ENCODE measurements at places on chromosomes 1 and 21. TPM values are rescaled to one million over a fixed set of nuclear protein-coding genes. Genes with fewer than 3 reads are reported as not detected.

- DNase-seq = no peak
Observed at GRCh38 chr1:52294580-52294979, 71.4 kb downstream of the CC2D1B start.

GRCh38 chr21:35562876-35563275, 497.4 kb downstream of the SETD4 start:
- DNase-seq = no peak

DNA sequence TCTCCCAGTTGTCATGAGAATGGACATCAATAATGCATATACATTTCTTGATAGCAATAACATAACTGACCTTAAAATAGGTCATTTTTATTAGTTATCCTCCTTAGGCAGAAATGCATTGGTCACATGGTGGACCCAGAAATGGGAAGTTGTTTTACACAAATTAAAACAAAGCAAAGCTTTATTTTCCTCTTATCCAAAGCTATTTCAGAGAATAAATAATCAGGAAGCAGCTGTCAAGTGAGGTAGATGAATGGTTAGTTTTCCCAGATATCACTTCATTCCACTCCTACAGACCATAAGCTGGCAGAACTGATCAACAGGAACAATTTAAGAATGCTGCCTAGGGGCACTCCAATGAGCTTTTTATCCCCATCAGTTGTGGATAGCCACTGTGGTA, 16.0 kb upstream of the OLIG1 start:
- DNase-seq = no peak

- DNase-seq = no peak
Observed at GRCh38 chr1:92314024-92314423, 15.2 kb downstream of the RPAP2 start.

GRCh38 chr1:44327679-44328491, 27.2 kb downstream of the ERI3 start:
- peak; percentile 65 for DNase-seq

DNA sequence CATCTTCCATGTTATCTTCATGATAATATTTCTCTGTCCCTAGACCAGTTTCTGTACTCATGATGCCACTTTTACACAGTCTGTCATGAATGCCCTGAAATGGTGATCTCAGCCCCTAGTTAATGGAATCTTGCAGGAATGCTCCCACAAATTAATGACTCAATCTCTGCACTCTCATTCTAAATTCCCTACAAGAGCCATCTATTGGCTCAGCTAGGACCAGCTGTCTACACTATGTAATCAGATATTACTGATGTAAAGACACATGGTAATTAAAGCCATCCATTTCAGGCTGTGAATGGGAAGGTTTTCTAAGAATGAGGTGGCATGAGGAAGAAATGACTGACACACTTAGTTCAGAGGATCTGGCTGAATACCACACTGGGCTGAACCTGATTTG, 199.1 kb upstream of the KCND3 start:
- DNase-seq = no peak

DNA sequence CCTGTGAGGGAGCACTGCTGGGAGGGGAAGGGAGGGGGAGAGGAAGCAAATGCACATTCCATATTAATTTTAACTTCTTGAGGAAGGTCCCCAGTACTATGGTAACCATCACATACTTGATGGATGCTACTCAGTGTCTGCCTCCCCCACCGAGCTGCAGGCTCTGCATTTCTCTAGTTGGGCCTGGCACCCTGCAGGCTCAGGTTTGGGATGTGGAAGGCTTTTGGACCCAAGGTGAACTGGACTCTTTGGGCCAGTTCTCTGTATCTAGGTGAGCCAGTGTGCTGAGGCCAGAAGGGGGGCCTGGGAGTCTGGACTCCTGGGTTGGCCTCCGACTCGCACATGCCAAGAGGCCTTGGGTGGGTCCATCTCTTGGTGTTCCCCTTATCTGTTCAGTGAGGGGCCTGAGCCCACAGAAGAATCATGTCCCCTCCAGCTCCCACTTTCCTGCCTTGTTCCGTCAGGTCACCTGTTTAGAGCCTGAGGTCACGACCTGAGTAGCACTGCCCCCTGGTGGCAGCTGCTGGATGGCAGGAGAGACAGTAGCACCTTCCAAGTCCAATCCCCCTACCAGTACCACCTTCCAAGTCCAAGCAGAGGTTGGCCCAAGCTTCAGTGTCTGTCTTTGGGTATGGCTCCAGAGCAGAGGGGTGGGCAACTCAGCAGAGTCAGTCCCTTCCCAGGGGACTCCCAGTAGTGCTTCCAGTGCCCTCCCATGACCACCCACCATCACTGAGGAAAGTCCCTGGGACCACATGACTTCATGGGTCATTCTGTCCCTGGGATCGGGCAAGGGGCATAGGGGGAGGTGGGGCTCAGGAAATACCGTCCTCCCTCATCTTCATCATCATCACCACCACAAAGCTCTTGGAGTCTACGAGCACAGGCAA, 241.8 kb downstream of the TRABD2B start:
- DNase-seq = no peak

DNA sequence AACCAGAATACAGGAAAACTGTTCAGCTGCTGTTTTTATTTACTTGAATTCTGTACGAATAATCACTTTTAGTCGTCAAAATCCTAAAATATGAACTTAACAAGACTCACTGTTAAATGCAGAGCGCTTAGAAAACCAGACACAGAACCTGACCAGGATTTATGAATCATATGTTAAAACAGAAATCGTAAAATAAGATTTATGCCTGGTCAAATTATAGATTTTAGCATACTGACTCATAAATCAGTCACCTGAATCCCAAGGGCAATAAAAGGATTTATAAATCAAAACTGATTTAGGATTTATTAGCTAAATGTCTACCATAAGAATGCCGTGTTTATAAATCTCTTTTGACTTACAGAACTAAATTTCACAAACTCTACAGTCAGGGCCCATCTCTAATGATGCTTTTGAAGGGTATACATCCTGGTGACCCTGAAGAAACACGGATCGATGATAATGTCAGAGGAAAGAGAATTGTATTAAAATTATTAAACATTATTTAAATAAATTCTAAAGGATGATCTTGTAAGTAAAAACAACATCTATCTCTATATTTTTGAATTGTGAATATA, 28.8 kb downstream of the CYYR1 start:
- DNase-seq = no peak

RNF223 gene
- total RNA-seq = 0.62 TPM

DLGAP3 gene
- not detected for total RNA-seq

Measured in tongue (tissue), 3 donors.